ENCODE measurements at places on chromosomes 1 and 21.

DNA sequence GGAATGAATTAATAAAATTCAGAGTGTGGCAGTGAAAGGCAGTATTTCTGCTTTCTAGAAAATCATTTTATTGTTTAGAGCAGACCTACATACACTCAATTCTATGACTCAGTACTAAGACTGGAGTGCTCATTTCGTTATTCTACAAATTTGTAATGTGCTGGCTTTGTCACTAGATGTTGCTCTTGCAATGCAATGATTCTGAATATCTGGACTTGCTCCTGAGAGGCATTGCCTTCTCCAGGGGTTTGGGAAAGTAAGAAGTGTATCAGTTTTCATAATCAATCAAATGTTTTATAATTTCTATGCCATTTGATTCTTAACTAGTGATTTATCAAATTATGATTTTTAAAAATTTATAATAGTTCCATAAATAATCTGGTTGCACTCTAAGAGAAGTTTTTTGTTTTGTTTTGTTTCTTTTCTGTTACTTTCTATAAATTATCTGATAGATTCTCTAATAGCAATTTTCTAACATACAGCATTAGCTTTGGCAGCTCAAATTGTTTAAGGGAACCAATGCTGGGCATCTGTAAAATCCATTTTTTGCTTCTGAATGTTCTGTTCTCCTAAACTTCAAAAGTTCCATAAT is 280.5 kb upstream of the SGIP1 start:
- no peak for DNase-seq

- DNase-seq, result no peak
Observed at GRCh38 chr1:230120289-230120920, 53.4 kb downstream of the GALNT2 start.

- DNase-seq, result no peak
Observed at GRCh38 chr1:220516014-220516721, 11.8 kb upstream of the MARK1 start.

DNA sequence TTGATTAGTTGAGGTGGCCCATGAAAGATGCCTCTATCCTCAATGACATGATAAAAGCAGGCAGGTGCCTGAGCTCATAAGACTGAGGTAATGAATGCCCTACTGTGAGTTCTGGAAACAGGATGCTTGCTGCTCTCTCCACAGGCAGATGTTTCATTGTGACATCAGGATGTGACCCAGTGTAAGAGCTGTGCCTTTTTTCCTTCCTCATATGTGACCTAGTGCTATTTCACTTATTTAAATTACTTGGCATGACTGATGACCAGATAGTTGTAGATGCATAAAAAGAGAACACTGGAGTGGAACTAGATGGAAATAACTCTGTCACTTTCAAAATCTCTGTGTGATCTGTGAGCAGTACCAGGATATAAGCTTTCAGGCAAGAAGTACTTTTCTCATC is 31.9 kb downstream of the KIF14 start:
- DNase-seq, result no peak

DNA sequence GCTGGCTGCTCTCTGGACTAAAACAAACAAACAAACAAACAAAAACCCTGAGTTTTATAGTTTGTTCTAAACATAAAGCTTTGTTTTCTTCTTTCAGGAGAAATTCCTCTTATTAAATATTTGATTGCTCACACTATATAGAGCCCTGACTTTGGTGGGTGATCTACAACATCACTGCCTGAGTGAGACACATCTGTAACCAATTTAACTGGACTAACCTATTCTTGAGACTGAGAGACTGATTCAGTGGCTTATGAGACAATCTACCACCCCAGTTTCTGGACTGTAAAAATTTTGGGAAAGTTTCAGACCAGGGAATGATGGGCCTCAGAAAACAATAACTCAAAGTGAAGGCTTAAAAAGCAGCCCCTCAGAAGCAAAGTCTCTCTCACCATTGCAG is 537.0 kb downstream of the NEGR1 start:
- no peak for DNase-seq

DNA sequence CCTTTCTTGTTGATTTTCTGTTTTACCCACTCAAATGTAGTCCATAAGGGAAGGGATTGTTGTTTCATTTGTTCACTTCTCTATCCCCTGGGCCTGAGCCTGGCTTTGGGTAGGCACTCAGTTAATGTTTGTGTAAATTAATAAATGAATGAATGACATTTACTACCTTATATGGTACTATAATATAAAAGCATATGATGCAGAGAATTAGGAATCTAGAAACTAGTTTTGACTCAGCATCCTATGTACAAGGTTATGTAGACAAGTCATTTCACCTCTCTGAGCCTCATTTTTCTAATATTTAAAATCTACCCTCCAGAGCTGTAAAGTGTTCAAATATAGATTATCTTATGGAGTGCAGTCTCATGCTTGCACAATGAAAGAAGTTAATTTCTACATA is 68.9 kb upstream of the S1PR1 start:
- DNase-seq, result no peak

- DNase-seq, result no peak
Observed at GRCh38 chr1:155794605-155795245, 62.3 kb downstream of the GON4L start.

DNA sequence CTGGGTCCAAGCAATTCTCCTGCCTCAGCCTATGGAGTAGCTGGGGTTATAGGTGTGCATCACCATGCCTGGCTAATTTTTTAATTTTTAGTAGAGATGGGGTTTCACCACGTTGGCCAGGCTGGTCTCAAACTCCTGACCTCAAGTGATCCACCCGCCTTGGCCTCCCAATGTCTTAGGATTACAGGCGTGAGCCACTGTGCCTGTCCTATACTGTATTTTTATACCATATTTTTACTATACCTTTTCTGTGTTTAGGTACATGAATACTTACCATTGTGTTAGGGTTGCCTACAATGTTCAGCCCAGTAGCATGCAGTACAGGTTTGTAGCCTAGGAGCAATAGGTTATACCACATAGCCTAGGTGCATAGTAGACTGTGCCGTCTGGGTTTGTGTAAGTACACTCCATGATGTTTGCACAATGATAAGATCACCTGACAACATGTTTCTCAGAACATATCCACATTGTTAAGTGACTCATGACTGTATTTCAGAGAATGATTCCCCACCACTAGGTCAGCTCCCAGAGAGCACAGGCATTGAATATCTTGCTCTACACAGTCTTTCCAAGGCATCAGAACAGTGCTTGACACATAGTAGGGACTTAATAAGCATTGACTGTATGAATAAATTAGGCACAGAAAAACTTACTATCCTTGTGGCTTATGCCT is 6.0 kb upstream of the CITED4 start:
- DNase-seq, result no peak

- DNase-seq, result no peak
Observed at GRCh38 chr1:27071049-27071416, 58.4 kb upstream of the TENT5B start.

- no peak for DNase-seq
Observed at GRCh38 chr1:89547563-89548116, 23.0 kb downstream of the LRRC8B start.

DNA sequence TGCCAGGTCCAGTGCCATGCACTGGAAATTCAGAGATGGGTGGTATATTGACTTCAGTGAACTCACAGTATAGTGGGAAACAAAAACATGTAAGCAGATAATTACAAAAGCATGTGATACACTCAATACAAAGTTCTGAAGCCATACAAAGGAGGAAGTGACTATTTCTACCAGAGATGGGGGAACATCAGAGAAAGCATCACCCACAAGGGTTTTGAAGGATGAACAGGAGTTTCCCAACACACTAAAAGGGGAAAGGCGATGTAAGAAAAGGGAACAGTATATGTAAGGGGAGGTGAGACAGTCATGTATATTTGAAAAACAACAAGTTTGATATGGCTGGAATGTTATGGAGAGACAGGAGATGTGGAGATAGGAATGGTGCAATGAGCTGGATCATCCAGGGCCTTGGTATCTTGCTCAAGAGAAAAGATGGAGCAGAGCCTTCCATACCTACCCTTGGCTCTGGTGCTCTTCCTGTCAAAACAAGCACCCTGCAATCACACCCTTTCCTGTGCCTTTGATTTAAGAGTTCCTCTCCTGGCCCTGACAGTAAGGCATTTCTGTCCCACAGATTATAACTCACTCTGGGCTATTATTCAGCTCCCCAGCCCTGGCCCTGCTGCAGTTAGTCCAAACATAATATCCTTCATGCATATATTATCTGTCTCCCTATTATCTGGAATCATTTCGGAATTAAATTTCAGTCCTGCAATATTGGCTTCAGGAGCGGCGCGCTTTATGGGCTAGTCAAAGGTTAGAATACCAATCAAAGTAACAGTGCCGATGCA is 60.5 kb downstream of the DMAP1 start:
- DNase-seq, result no peak

DNA sequence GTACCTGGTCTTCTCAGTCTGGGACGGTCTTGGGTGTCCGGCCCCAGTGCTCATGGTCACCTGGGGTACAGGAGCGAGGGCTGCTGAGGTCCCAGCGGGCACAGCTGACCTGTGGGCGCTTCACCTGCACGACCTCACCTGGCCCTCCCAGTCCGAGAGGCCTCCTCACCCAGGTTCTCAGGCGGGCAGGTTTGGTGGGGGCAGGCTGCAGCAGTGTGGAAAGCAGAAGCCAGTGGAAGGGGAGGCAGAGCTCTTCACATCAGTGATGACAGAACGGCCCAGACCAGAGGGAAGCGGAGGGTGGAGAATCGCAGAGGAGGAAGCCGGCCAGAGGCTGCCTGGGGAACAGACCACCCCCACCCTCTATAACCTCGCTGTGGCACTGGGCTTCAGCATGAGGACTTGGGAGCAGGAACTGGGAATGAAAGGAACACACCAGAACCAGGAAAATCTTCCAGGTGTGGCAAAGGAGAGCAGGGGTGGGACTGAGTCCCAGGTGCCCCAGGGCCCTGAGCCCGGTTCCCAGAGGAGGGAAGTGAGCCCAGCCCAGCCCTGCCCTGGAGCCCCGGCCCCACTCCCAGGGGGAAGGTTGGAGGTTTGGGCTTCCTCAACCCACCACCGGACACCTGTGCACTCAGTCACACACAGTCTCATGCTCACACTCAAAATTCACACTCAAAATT is 265.2 kb upstream of the VAMP3 start:
- DNase-seq, result no peak

DNA sequence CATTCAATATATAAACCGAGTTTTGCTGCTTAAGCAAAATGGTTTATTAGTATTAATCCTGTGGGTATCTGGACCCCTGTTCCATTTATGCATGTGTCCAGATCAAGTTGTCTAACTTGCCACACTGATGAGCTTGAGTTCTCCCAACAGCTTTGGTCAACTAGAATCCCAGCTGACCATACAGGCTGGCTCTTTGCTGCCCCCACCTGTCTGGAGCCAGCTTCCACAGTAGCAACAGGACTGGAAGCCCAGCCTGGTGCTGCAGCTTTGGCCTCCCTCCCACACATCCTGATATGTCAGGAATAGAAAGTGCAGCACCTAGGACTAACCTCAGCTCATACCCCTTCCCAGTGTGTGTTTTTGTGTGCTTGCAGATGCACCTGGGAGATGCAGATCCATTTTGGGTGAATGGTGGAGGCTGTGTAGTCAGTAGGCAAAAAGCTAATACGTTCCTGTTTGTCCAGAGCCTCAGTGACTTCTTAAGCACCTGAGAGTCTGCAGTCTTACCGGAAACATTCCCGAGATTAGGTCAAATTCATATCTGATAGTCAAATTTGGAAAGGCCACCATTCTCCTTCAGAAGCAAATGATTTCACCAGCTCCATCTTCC is 40.9 kb upstream of the BEND5 start:
- no peak for DNase-seq

GRCh38 chr1:209611771-209612570 is 28.5 kb downstream of the CAMK1G start:
- no peak for DNase-seq

DNA sequence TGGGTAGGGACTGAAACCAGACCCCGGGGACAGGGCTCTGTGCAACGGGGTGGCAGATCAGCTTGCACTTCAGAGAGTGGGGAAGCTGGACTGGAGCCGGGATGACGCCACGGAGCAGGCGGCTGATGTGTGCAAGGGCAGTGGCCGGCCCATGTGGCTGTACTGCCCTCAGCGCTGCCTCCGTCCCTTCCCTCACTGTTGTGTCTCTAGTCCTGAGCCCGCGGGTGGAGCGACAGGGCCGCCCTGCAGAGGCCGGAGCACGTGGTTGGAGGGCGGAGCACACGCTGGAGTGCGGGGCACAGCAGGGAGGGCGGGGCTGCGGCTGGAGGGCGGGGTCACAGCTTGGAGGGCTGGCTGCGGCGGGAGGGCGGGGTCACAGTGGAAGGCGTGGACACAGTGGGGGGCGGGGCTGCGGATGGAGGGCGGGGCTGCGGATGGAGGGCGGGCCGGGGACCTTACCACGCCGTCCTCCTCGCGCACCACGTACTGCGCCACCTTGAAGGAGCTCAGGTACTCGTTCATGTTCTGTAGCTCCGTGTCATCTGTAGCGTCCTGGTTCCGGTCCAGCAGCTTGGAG is 52.4 kb downstream of the CHD5 start:
- no peak for DNase-seq

DNA sequence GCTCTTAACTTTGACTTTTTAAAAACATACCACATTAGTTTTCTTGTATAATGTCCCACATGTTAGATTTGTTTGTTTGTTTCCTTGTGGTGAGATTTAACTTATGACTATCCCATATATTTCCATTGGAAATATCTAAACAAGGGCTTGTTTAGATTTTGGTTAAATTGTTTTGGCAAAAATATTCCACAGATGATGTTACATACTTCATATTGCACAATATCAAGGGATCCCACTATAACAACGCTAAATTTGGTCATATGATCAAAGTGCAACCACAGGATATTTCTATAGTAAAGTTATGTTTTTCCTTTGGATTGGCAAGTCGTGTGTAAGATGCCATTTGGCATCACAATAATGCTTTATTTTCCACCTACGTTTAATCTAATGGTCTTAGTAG is 396.7 kb downstream of the TGFB2 start:
- DNase-seq, result no peak

DNA sequence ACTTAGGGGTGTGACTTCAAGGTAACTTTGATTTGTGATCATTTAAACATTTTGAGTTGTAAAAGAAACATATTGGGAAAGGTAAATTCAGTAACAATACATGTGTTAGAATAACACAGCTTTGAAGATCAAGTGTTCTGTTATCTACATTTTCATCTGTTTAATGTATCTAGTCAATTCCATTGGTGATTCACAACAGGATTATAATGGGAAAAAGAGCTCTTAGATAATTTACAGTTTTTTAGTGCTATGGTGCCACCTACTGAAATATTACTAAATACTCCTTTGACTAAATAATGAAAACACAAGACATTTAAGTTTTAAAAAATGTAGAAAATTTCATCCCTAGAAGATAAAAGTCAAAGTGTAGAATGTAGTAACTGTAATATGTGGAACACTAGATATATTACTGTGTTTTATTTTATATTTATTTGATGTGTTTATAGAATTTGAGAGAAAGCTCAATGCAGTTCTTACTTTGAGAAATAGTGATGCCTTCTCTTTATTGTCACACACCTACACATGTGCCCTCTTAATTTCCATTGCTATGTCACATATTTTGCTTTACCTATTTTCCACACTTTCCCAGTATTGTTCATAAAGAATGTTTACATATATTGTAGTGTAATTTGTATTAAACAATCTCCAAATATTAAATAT is 47.4 kb downstream of the PTPRC start:
- no peak for DNase-seq

GRCh38 chr1:11289064-11289463 is 16.1 kb downstream of the UBIAD1 start:
- no peak for DNase-seq

- DNase-seq, result no peak
Observed at GRCh38 chr1:100249155-100249536, 488 bp downstream of the DBT start.

- no peak for DNase-seq
Observed at GRCh38 chr1:236336084-236336483, 54.3 kb upstream of the ERO1B start.
